Effector memory CD4-positive, alpha-beta T cell (primary cell): ENCODE measurements at places on chromosomes 11 and 22.

- no peak for DNase-seq
Observed at GRCh38 chr11:68201492-68201891, 11.6 kb downstream of the KMT5B start.

- DNase-seq, result peak; percentile 60
Observed at GRCh38 chr11:64148226-64148916, 17.5 kb downstream of the MACROD1 start.

DNA sequence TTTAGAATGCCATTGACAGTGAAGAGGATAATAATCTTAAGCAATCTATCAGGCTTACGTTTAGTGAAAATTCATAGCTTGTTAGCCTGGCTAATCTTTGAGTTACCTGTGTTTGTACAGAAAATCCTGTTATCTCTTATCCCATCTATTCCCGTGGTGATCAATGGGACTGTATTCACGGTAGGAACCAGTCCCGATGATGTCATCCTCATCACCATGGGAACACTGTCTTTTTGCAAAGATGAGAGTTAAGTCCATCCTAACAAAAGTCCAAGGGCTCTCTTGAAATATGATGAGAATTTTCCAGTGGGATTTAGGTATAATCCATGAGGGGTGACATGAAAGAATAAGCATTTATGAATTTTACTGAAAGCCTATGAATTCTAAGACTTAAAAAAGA lies 762.2 kb downstream of the ETS1 start:
- DNase-seq, result no peak

DNA sequence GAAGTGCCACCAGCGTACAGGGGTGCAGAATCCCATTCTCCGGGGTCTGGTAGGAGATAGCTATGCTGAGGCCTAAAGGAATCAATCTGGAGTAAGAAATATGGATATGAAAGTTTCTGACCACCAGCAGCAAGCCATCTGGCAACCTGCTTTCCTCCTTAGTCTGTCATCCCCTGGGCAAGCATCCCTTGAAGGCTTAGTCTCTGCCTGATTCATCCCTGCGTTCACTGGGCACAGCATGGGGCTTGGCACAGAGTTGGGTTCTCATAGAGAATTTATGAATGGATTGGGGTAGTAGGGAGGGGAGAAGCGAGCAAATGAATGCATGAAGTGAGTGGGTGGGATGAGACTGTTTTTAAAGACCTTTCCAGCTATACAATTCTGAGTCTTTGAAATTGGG lies 85.8 kb upstream of the NARS2 start:
- DNase-seq, result no peak

- DNase-seq, result no peak
Observed at GRCh38 chr11:31845331-31845730, 34.2 kb upstream of the PAX6 start.

DNA sequence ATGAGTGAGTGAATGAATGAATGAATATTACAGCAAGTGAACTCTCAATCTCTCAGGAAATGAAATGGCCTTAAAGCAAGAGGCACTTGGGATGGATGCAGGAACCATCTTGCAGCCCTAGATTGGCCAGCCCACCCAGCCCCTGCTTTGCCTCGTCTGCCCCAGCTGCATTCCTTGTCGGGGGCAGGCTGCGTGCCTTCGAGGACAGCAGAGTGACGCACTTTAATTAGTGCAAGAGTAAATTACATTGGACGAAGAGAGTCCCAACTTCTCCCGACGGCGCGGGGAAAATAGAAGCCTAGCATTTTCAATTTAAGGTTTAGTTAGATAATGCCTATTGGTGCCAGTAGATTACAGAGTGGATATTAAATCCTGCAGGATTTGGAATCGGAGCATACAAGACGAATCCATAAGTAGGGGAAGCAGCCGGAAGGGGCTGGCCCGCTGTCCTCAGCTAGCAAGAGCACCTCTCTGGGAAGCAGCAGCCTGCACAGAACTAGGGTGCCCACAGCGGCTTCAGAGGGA lies 33.8 kb downstream of the TRIM29 start:
- DNase-seq, result no peak

DNA sequence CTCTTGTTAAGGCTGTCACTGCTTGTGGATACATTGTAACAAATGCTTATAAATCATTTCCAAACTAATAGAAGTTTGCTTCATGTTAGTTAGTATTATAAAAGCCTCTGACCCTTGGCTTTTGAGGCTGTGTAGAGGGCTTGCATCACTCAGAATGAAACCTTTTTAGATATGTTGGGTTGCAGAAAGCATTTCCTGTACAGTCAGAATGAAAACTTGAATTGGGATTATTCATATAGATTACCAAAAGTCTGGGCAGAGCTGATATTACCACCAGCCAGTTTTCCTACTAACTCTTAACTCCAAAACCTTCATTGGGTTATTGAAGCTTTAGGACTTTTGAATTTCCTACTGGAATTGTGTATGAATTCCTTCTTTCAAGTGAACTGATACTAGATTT lies 12.0 kb downstream of the KMT2A start:
- DNase-seq, result no peak

- no peak for DNase-seq
Observed at GRCh38 chr11:10019906-10020682, 273.9 kb downstream of the SBF2 start.

GRCh38 chr11:74538680-74539079 lies 45.2 kb upstream of the LIPT2 start:
- DNase-seq, result no peak

DNA sequence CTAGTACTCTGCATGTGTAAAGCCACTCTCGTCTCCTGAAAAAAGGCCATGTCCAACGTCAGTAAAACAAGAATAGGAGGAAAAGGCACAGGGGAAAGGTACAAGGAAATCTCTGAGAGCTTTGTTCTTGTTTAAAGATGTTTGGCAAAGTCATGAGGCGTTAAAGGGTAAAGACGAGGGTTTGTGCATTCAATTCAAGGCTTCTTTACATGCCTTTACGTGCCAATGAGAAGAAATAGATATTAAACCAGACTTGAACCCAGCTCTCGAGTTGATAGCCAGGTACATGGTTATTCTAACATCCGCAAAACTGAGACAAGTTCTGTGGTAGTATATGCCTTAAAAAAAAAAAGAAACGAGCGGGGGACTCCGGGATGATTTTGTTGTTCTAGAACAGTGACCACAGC lies 704 bp upstream of the CFL1 start:
- no peak for DNase-seq

DNA sequence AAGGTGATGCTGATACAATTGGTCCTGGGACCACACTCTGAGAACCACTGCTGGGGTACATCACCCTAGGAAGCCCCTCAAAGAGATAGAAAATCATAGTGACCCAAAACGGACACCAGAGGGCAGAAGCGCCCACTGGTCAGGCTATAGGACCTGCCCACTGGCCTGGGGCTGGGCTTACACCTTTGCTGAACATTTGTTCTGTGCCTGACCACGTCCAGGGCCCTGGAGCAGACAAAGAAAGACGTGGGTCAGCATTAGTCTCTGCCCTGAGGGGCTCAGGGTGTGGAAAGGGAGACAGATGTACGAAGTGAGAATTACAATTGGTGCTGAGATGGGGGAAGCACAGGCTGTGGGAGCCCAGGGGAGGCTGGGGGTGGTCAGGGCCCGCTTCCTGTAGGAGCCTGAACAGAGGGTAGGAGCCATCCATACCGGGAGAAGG lies 14.4 kb upstream of the SERPINH1 start:
- DNase-seq, result no peak

GRCh38 chr11:6238902-6239301 lies at the start of gene CNGA4:
Gene CNGA4, plus strand, starts transcription at chr11:6239089. Its CDS starts 118 bp downstream, at chr11:6239207.
- DNase-seq, result no peak

DNA sequence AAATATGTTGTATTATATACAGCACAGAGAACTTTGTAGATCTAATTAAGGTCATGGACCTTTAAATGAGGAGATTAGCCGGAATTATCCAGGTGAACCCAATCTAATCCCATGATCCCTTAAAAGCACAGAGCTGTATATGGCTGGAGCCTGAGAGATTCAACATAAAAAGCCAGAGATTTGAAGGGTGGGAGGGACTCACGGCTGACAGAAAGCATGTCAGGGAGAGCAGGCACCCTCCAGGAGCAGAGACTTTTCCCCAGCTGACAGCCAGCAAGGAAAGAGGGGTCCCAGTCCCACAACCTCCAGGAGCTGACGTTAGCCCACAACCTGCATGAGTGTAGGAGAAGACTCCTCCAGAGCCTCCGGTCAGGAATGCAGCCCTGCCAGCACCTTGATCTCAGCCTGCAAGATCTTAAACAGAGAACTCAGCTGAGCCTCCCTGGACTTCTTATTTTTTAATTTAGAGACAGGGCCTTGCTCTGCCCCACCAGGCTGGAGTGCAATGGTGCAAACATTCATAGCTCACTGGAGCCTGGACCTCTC lies 20.0 kb upstream of the ADA2 start:
- DNase-seq, result no peak

GRCh38 chr11:67632982-67633755 lies 3.4 kb upstream of the NUDT8 start:
- DNase-seq, result no peak

- DNase-seq, result no peak
Observed at GRCh38 chr22:25007444-25008106, 55.1 kb downstream of the KIAA1671 start.

GRCh38 chr11:123054301-123055065 lies 7.5 kb downstream of the HSPA8 start:
- no peak for DNase-seq

- no peak for DNase-seq
Observed at GRCh38 chr11:102957953-102958352, 2.4 kb upstream of the MMP13 start.

DNA sequence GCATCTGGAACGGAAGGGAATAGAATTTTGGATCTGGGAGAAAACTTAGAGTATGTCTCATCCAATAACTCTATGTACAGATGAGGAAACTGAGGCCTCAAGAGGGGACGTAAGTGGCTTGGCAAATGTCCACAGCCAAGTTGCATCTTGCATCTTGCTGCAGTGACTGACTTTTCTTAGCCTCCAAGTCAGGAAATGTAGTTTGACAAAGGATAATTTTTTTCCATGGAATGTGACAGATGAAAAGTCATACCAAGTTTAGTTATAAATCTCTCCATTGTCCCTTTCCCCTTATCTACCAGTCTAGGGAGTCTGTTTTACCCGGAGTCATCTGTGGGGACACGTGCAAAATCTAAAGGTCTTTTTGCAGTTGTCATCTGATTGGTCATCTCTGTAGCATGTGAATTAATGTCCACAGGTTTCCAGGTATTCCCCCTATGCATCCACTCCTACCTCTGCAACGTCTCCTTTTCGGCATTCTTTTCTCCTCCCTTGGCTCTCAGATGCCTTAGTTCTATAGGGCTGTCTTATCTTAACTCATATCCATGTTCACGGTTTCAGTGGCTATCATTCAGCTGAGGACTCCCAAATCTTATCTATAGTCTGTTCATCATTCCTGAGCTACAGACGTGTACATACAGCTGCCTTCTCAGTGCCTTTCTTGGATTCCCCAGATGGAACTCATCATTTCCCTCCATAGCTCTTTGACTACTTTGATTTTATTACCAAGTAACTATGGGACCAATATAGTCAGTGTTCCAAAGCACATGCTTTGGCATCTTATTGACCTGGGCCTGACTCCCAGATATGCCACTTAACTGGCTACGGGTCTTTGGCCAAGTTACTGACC lies 139.5 kb upstream of the TIMP3 start:
- DNase-seq, result no peak
